Body of pancreas (tissue), 4 donors: ENCODE measurements at places on chromosomes 1 and 21. TPM values are rescaled to one million over a fixed set of nuclear protein-coding genes. Genes with fewer than 3 reads are reported as not detected.

FBXO2 gene
- total RNA-seq: 57.4 TPM

PCP4L1 gene
- not detected for total RNA-seq

ATF3 gene
- total RNA-seq: 8.6 TPM

CCDC27 gene
- total RNA-seq: not detected

CHODL gene
- total RNA-seq: 0.26 TPM

MPL gene
- total RNA-seq: not detected

TMEM61 gene
- total RNA-seq: 3.6 TPM

NCAM2 gene
- total RNA-seq: 0.26 TPM

CD160 gene
- not detected for total RNA-seq

NTRK1 gene
- not detected for total RNA-seq

DENND2C gene
- 2.3 TPM for total RNA-seq

SMIM12 gene
- 22.1 TPM for total RNA-seq

- DNase-seq: no peak
These were observed 13.8 kb downstream of the GALNT2 start for GRCh38 chr1:230080822-230081221.

DNA sequence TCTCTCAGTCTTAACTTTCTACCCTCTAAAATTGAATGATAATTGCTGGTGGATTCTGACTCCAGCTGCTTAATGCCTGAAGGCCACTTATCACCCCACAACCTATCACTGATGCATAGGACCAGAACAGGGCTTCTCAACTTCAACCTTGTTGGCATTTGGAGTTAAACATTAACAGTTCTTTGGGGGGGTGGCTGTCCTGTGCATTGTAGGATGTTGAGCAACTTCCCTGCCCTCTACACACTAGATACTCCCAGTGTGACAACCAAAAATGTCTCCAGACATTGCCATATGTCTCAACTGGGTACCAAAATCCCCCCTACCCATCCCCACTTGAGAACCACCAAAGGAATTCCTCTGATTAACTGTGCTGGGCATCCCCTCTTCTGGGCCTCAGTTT, 275.4 kb upstream of the TMEM51 start:
- no peak for DNase-seq

DNA sequence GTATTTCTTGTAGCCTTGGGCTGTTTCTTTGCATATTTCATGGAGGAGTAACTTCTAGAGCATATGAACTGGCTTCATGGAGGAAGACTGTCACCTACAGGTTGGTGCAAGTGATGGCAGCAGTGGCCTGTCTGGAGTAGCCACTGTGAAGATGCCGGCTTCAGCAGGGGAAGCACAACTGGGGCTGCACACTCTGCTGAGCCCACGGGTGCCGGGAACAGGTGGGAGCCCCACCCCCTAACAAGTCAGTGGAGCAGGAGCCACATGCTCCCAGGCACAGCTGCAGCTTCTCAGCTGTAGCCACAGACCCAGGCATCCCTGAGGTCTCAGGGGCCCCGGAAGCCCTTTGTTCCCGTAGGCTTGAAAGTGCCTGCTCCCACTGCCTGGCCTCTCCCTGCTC, 43.2 kb upstream of the C1orf185 start:
- no peak for DNase-seq

DNA sequence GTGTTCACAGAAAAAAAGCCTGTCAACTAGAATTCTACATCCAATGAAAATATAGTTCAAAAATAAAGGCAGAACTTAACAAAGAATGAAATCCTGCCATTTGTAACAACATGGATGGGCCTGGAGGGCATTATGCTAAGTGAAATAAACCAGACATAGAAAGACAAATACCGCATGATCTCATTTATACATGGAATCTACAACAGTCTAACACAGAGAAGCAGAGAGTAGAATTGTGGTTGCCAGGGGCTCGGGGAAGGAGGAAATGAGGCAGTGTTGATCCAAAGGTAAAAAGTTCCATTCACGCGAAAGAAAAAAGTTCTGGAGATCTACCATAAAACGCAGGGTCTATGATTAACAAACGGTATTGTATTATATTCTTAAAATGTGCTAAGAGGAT, 282.6 kb downstream of the MRPL39 start:
- no peak for DNase-seq

DNA sequence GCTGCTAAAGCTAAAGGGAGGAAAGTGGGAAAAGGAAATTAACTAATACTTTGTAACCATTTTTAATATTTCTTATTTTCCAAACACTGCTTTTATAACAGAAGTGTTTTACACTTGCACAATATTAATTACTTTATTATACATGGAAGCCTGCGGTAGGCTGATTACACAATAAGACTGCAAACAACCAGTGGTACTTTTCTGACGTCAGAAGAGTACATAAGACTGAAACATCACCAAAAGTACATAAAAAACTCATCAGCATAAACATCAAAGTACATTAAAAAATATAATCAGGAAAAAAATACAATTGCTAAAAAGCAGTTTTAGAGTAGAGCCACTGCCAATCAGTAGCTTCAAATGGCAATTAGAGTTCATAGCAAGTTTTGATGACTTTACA, 4.6 kb downstream of the ZNF281 start:
- DNase-seq: no peak

- DNase-seq: peak; percentile 70
These were observed at the start of gene ETNK2 for GRCh38 chr1:204151552-204152309. ETNK2 (minus strand) TSS chr1:204152044; CDS start chr1:204151852, 192 bp downstream.

GRCh38 chr1:199550199-199551065, 477.1 kb upstream of the NR5A2 start:
- DNase-seq: no peak

- DNase-seq: no peak
These were observed 272.3 kb downstream of the NEGR1 start for GRCh38 chr1:72010094-72010431.

DNA sequence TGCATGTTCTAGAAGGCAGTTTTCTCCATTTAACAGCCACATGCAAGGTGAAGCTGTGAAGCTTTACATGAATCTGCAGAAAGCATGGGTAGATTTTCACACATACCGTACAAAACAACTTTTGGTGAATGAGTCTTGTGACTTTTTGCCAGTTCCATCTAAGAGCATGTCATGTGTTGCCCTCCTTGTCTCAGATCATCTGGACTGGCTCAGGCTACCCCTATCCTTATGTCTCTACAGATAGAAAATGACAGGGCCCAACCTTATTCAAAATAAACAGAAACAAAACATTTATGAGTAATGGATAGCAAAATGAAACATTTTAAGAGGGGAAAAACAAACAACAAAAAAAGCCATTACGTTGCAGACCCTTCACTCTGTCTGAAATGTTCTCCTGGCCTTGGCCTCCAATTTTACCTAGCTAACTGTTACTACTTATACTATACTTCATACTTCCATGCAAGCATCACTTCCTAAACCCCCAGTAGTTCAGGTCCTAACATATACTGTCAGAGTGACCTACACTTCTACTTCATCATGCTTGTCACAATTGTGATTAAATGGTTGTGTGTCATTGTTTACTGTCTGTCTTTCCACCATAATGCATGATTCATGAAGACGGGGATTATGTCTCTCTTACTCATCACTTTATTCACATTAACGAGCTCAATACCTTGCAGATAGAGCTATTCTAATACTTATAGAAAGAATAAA, 39.0 kb downstream of the LRRC8C start:
- DNase-seq: no peak

- no peak for DNase-seq
These were observed 7.4 kb downstream of the ERRFI1 start for GRCh38 chr1:8018492-8019228.

DNA sequence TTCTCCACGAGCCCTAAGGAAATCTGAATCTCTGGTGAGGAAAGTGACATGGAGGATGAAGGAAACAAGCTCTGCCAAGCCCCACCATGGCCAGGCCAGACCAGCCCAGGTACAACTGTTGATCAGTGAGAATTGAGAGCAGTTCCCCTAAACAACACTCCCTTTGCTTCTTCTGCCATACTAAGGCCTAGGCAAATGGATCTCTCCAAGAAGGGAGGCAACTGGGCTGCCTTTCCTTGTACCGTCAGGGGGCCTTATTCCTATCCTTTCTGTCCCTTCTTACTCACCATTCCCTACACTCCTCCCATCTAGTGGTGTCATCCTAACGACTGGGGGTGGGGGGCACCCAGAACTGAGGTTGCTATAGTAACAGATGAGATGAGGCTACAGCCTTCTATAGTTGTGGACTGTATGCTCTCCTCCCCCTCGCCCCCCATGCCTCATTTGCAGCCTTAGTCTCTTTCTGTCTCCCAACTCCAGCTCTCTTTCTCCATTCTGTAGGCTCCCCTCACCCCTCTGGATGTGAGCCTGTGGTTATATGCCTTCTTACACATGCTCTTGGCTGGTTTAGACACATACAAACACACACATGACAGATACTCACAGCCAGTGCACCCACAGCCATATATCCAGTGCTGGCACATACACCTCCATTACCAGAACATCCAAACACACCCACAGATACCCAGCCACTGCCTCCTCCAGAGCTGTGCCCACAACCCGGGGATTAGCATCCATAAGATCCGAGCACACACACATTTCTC, 3.6 kb downstream of the PEA15 start:
- DNase-seq: no peak

DNA sequence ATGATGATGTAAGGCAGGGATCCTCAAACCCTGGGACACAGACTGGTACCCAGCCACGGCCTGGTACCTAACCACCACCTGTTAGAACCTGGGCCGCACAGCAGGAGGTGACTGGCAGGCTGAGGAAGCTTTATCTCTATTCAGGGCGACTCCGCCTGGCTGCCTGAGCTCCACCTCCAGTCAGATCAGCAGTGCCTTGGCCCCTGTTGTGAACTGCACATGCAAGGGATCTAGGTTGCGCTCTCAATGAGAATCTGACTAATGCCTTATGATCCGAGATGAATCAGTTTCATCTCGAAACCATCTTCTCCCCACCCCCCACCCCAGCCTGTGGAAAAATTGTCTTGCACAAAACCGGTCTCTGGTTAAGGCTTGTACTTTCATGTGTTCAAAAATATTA, 4.2 kb downstream of the RNPC3 start:
- peak; percentile 65 for DNase-seq

GRCh38 chr1:165884690-165885304, 57.4 kb downstream of the UCK2 start:
- no peak for DNase-seq

DNA sequence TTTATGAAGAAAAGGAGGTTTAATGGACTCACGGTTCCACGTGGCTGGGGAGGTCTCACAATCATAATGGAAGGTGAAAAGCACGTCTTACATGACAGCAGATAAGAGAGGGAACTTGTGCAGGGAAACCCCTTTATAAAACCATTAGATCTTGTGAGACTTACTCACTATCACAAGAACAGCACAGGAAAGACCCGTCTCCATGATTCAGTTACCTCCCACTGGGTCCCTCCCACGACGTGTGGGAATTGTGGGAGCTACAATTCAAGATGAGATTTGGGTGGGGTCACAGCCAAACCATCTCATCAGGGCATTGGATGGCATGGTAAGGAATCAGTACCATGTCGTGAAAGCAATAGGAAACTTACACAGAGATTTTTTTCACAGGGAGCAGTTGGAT, 63.1 kb downstream of the MTR start:
- no peak for DNase-seq

- DNase-seq: peak; percentile 79
These were observed 70.4 kb upstream of the TARDBP start for GRCh38 chr1:10941891-10942541.

- no peak for DNase-seq
These were observed 49.4 kb upstream of the DESI2 start for GRCh38 chr1:244603498-244603897.

DNA sequence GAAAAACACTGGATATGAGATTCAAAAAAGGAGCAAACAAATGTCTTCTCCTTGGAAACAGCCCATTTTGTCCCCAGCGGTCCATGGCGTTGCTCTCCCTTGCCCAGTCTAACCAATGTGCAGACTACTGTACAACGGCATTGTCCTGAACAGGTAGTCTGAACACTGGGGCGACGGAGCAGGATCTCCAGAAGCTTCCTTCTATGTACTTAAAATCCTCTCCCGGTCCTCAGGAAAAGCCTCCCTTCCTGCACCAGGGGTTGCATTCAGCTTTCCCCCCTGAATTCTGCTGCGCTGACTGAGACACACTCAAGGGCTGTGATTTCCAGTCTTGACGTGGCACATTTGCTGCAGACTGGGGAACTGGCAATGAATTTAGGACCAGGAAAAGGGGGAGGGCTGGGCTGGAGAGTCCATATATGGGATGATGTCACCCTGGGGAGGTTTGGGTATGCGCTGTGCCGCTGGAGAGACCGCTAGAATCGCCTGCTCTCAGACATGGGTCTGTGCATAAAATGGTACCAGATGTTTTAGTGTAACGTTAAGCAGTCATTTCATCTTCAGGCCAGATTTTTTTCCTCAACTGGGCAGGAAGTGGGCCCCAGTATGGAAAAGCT, 275.9 kb upstream of the C1orf105 start:
- peak; percentile 40 for DNase-seq

- peak; percentile 40 for DNase-seq
These were observed 784 bp upstream of the KCND3 start for GRCh38 chr1:111990026-111990877.
